Calu3 (cell line): ENCODE measurements at places on chromosomes 1 and 21.

GRCh38 chr1:203771901-203772301 lies 6.9 kb downstream of the LAX1 start:
- no peak for DNase-seq

- DNase-seq: no peak
Measured at GRCh38 chr1:89962024-89962741, 32.7 kb upstream of the ZNF326 start.

- no peak for DNase-seq
Measured at GRCh38 chr1:3049164-3049563, 19.8 kb upstream of the PRDM16 start.

DNA sequence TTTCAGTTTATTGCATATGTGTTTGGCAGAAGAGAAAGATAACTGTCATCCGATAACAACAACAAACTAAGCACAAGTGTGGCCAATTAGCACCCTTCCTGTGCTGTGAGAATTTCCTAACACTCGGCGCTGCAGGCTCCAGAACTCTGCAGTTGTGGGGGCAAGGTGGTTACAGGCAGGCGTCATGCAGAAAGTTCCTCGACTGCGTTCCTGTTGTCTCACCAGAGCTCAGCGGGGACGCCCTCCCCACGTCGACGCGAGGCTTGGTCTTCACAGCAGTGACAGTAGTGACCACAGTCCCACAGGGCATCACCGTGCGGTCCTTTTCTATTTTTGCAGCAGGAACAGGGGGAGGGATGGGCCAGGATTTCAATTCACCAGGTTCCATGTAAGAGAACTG lies 27.6 kb upstream of the PRDM15 start:
- no peak for DNase-seq

DNA sequence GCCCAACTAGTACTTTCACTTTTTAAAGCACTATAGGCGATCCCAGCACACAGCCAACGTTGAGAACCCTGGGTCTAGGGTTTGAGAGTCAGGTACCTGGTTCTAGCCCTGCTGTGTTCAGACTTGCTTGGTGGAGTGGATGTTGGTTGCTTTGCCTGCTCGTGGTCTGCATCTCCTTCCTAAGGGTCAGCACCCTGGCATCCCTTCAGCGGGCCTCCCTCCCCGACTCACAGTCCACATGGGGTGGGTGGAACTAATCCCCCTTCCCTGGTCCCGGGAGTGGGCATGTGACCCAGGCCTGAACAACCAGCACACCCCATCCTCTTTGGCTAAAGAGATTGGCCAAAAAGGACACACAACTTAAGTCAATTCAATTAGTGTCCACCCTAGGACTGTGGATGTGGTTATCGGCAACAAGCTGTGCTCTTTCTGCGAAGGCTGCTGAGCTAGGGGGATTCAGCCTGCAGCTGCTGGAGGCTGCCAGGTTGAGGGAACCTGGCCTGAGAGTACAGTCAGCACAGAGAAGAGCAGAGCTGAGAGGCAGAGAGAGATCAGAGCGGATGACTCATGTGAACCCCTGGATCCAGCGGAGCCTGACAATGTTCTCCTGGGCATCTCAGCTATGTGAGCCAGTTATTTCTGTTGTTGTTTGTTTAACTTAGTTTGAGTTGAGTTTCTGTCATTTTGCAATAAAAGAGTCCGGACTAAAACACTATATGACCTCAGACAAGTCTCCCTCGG lies 138.9 kb downstream of the ACTL8 start:
- DNase-seq: no peak

DNA sequence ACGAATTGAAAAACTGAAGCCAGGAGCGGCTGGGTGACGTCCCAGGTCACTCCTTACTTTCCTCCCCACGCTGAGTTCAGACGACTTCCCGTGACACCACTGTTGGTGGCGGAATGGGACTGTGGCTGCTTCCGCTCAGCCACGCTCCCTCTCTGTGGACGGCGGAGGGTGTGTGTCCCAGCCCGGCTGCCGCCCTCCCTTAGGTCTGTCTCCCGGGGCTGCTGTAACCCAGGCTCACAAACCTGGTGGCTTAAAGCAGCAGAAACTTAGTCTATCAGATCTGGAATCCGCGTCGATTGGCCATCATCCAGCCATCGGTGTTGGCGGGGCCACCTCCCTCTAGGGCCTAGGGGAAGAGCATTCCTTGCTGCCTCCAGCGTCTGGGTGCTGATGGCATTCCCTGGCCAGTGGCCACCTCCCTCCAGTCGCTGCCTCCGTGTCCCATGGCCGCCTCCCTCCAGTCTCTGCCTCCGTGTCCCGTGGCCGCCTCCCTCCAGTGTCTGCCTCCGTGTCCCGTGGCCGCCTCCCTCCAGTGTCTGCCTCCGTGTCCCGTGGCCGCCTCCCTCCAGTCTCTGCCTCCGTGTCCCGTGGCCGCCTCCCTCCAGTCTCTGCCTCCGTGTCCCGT lies 17.5 kb downstream of the TRPM2 start:
- DNase-seq: no peak

DNA sequence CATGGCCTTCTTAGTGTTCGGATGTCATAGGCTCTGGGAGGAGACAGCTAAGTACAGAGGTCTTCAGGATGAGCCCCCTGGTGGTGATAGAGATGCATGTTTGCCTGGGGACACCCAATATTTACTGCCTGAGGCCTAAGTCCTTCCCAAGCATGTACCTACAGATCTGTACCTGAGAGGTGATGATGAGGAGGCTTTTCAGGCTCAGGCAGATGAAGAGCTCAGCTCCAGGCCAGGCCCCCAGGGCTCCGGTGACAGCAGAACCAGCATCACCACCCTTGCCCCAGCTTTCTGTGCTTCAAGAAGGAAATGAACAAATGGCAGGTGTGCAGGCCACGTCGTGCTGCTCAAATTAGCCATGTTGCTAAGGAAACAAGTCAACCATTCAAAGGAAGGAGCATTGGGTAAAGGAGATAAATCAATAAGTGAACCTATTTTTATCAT lies 21.1 kb downstream of the CACNA1E start:
- DNase-seq: peak; percentile 24

- no peak for DNase-seq
Measured at GRCh38 chr1:86226204-86226603, 69.6 kb upstream of the COL24A1 start.

DNA sequence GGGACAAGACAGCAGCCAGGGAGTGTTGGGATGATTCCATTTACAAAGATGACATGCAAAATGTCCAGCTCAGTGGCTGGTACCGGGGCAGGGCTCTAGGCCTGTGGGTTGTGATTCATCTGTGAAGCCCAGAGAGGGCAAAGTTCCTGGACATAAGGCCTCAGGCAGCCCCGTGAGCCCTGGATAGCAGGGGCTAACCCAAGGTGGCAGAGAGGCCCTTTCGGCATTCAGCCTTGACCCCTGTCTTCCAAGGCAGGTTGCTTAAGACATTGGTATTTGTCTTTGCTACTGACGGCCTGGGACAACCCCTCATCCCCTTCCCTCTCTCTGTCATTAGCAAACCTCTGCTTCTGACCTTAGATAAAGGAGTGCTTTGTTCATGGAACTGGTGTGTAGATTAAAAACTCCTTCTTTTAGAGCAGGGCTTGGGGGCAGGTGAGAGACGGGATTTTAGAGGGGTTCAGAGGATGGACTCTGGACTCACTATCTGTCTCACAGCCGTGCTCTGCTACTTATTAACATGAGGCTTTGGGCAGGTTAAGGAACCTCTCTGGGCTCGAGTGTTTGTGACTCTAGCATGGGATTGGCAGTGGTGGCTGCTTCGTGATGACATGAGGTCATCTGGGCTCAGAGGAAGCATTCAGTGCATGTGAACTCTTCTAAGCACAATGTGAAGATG lies 36.3 kb downstream of the TMEM51 start:
- DNase-seq: no peak

DNA sequence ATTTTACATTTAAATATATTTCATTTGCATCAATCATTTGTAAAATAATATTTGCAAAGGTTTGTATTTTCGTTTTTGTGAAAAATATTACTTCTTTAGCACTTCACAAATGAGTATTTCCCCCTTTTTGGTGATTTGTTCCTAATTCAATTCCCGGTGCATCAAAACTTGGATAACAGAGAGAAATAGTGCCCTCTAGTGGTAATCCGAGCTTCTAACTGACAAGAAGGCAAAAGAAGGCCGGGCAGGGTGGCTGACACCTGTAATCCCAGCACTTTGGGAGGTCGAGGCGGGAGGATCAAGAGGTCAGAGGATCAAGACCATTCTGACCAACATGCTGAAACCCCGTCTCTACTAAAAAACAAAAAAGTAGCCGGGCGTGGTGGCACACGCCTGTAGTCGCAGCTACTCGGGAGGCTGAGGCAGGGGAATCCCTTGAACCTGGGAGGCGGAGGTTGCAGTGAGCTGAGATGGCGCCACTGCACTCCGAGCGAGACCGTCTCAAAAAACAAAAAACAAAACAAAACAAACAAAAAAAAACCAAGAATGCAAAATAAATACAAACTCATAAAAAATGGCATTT lies 137.7 kb downstream of the COL11A1 start:
- DNase-seq: peak; percentile 18

- DNase-seq: no peak
Measured at GRCh38 chr1:109024646-109025045, 17.3 kb downstream of the WDR47 start.
